ENCODE measurements at places on chromosomes 4 and X. TPM values are rescaled to one million over a fixed set of nuclear protein-coding genes. Genes with fewer than 3 reads are reported as not detected.

GLA gene
- 23.6 TPM for total RNA-seq

ALAS2 gene
- total RNA-seq = not detected

RAPGEF2 gene
- total RNA-seq = 27.7 TPM

CFP gene
- 0.14 TPM for total RNA-seq

KCNIP4 gene
- not detected for total RNA-seq

OPRPN gene
- total RNA-seq = not detected

PAGE2B gene
- 0.28 TPM for total RNA-seq

CDKL5 gene
- total RNA-seq = 3.3 TPM

Data from smooth muscle cell of bladder (primary cell).